Dermis blood vessel endothelial cell (primary cell): ENCODE measurements at places on chromosomes 5 and 9. TPM values are rescaled to one million over a fixed set of nuclear protein-coding genes. Genes with fewer than 3 reads are reported as not detected.

The NFX1 gene
- total RNA-seq = 14.5 and 17.7 TPM in 2 replicates

- DNase-seq = peak; percentile 52
Measured at GRCh38 chr9:94623253-94623652, 16.1 kb downstream of the FBP1 start.

- DNase-seq = no peak
Measured at GRCh38 chr9:98558575-98558974, 150.2 kb downstream of the GABBR2 start.

The PCDHGB3 gene
- 3.6 and 3.7 TPM in 2 replicates for total RNA-seq

DNA sequence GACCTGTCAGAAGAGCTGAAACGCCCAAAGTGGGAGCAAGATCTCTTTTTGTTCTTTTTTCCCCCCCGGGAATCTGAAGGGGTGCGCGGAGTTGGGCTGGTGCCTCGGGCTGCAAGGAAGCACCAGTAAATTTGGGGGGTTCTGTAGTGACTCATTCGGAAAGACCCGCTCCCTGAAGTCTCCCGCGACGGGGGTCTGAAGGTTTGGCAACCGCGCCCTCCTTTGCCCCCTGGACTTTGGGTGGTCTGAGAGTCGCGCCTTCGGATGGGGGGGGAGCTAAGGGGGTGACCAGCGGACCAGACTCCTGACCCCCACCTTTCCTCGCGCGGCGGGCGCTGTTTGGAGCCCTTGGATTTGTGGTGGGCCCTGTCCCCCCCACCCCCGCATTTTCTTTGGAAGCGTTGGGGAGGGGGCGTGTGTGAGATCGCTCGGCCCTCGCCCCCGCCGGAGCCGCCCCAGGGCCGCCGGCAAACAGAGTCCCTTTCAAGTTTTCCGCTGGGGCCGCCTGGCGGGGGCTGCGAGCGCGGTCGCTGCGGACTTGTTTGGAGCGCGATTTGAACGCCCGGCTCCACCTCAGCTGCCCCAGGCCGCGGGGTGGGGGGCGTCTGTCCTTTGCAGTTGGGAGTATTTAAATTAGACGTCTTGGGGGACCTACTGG is 2.0 kb downstream of the CXXC5 start:
- peak; percentile 58 for DNase-seq

The MYORG gene
- total RNA-seq = 4.9 and 8.0 TPM in 2 replicates

- no peak for DNase-seq
Measured at GRCh38 chr5:123138774-123139173, 49.7 kb downstream of the PRDM6 start.

The SLC36A3 gene
- not detected in 2 replicates for total RNA-seq

DNA sequence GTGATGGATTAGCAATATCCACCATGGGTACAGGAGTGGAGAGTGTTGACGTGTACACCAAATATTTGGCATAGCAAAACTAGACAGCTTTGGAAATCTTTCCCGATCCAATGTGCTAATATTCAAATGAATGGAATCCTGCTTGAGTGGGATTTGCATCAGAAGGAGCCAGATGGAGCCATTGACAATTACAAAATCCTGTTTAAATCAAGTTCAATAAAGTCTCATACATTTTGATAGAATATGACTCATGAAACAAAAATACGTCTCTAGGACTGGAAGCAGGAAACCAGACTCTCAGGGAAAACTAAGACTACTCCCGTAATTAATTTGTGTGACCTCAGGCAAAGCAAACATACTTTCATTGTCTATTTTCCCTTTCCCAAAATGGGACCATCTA is 13.0 kb downstream of the TNC start:
- no peak for DNase-seq

DNA sequence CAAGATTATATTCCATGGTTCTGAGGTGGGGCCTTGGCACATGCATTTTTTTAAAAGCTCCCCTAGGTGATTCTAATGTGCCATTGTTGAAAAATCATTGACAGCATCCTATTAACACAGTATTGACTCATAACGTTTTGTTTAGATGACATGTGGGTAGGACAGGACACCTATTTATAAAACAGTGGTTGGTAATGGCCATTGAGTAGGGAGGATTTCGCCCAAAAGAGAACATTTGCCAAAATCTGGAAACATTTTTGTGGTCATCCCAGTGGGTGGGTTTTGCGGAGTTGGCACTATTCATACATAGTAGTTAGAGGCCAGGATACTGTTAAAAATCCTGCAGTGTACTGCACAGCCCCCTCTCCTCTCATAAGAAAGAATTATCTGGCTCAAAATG is 6.4 kb upstream of the CHD1 start:
- DNase-seq = no peak

- DNase-seq = no peak
Measured at GRCh38 chr9:136582977-136583735, 37.3 kb upstream of the NOTCH1 start.

- DNase-seq = no peak
Measured at GRCh38 chr9:135711391-135711790, 9.4 kb downstream of the KCNT1 start.

DNA sequence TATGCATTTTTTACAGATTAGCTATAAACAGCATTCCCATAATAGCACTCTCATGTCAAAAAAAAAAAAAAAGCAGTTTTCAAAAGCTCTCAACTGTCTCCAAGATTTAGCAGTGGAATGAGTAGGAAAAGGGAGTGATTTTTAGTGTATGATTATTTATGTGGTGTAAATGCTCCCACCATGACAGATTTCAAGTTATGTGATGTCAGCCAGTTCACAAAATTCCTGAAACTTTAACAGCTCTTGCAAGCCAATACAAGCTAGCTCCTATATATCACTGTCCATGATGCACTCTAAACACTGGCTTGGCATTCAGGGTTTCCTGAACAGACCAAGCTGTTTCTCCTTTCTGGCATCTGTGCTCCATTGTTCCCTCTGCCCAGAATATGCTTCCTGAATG is 7.9 kb upstream of the ANKDD1B start:
- peak; percentile 53 for DNase-seq

- DNase-seq = no peak
Measured at GRCh38 chr5:14440223-14440581, 141.4 kb upstream of the OTULINL start.

DNA sequence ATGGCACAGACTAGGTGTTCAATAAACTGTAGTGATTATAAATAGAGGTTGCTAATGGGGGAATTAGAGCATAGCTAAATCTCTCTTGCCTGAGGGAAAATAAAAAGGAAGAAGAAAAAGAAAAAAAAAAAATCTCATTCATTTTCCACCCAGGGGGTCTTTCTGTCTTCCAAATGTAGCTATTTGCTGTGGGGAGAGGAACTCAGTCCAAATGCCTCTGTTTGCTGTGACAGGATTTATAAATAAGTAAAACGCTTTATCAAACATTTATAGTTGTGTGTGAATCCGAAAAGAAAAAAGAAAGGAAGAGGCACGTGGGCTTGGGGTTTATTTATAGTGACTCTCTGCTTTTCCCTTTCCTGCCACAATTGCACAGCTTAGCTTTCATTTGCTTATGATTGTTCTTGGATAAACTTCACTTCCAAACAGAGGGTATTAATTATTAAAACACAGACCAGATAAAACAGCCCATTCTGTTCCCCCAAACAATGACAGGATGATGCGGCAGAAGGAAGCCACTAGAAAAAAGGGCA is 245.7 kb downstream of the ASTN2 start:
- DNase-seq = no peak

The ABCA2 gene
- 8.5 and 13.3 TPM in 2 replicates for total RNA-seq

The ZNF462 gene
- 11.4 and 11.9 TPM in 2 replicates for total RNA-seq

- no peak for DNase-seq
Measured at GRCh38 chr9:34334337-34334824, 5.0 kb downstream of the NUDT2 start.

DNA sequence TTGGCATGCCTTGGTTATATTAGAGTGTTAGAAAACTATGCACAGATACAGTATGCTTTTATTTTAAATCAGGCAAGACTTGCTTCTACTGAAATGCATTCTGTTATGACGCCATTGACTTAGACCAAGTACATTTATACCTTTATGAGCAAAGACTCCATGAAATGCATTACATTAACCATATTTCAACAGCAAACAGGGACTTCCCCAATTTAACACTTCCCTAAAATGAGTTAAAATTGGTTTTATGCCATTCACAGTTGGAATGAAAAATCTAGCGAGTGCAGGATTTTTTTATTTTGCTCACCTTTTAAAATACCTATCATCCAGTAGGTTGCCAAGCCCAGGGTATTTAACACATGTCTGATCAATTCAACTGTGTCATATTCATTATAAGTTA is 272.1 kb upstream of the IZUMO3 start:
- no peak for DNase-seq

DNA sequence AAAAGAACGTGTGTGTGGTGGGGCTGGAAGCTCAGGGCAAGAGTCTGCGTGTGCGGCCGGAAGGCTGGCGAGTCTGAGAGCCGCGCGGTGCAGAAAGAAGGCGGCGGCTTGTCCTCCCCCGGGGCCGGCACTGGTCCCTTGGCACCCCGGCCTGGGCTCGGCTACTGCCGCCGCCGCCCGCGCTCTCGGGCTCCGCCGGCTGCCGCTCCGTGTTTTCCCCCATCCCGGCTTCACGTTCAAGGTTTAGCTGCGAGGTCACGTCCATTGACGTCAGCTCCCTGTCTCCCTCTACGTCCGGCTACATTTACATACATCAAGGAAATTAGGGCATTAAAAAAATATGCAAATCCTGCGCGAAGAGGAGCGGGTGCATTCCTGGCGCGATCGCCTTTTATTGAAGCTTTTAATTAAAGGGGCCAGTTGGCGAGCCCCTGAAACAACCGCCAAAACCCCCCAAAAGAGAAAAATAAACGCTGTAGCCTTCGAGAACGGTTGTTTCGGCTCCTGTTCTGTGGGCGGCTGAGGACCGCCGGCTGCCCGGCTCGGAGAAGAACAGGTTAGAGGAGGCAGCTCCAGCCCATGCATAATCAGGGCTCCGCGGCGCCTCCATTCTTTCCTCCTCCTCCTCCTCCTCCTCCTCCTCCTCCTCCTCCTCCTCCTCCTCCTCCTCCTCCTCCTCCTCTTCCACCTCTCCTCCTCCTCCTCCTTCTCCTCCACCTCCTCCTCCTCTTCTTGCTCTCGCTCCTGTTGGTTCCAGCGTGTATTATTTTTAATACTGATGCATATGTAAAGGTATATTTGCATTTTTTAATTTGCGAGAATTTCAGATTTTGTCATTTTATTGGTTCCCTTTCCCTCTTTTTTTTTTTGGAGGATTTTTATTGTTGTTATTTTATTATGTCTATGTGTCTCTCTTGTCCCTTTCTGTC is 207.0 kb downstream of the MEF2C start:
- DNase-seq = peak; percentile 48

DNA sequence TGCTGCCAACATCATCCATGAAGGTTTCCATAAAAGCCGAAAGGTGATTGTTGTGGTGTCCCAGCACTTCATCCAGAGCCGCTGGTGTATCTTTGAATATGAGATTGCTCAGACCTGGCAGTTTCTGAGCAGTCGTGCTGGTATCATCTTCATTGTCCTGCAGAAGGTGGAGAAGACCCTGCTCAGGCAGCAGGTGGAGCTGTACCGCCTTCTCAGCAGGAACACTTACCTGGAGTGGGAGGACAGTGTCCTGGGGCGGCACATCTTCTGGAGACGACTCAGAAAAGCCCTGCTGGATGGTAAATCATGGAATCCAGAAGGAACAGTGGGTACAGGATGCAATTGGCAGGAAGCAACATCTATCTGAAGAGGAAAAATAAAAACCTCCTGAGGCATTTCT is 10.1 kb downstream of the TLR4 start:
- peak; percentile 17 for DNase-seq

DNA sequence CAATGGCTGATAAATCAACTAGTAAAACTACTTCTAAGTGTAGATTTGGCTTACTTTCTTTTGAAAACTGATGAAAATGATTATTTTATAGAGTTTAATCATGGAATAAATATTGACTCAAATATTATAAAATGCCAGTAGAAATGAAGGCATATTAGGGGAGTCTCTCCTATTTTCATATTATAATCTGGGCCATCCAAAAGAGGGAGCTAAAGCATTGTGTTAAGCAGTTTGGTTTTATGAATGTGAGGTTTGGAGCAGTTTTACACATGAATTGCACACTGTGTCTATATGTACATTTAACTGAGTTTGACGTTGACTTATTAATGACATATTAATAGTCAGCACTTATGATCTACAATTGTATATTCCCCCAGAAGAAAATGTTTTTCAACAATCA is 17.4 kb downstream of the CDH9 start:
- no peak for DNase-seq

GRCh38 chr5:36240779-36241630 is 720 bp downstream of the NADK2 start:
- DNase-seq = peak; percentile 73

The PCDHGA1 gene
- 0.33 and 0.34 TPM in 2 replicates for total RNA-seq

The PCDHA10 gene
- total RNA-seq = 0.09 and 0.17 TPM in 2 replicates

DNA sequence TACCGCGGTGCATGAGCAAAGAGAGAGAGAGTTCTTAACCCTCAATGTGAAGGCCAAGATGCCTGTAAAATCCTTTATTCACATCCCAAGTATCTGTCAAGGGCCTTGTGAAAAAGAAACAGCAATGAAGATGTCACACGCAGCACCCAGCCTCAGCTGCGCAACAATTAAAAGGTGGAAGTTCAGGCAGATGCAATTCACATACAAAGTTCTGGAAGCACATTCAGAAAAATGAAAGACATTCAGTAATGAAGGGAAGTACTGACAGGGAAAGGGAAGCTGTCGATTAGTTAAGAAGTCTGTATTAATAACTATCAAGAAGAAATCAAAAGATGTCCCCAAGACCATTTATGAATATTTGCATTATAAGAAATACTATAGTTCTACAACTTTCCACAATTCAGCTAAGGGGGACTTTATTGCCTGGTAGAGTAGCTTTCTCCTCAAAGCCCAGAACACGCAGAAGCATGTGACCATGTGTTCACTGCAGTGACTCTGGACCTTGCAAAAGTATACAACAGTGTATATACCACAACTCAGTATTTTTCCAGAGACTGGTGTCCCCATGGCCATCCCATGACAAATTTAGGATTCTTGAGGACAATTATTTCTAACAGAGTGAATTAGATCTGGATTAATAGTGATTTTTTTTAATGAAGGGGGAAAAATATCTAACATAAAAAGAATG is 137.5 kb downstream of the CDK5RAP2 start:
- no peak for DNase-seq

GRCh38 chr9:99634186-99634585 is 187.5 kb upstream of the NR4A3 start:
- DNase-seq = no peak

DNA sequence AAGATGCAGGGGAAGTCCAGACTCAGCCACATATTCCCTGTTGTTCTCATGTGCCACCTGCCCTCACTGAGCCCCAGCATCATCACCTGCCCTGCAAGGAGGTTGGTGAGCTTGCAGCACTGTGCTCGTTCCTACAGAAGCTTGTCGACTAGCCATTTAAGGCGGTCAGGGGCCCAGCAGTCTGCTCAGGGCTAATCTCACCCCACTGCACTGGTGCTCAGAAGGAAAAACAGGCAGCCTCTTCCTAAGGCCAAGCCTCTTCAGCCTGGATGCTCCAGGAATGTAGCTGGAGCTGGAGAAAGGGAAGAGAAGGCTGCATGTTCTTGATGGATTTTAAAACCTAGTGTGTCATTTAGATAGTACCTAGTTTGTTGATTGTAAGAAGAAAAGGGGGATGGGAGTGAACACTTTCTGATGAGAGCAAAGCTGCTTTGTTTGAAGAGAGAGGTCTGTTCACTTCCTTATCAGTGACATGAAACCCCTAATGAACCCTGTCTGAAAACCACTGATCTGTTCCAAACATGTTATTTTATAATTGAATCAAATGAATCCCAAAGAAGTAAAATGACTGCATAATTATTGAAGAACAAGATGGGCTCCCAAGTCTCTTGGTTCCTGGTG is 10.6 kb upstream of the ASPN start:
- DNase-seq = no peak

GRCh38 chr9:77497322-77498198 is 150.6 kb downstream of the GNA14 start:
- no peak for DNase-seq

The EIF4E1B gene
- total RNA-seq = not detected in 2 replicates

The PCDHB12 gene
- 0.47 and 0.68 TPM in 2 replicates for total RNA-seq

GRCh38 chr9:114120192-114121014 is 21.3 kb upstream of the KIF12 start:
- DNase-seq = no peak

The LCN12 gene
- not detected in 2 replicates for total RNA-seq
